ENCODE measurements at places on chromosomes 13 and 19.

- DNase-seq: no peak
Measured at GRCh38 chr13:91270031-91270430, 77.5 kb upstream of the MIR17HG start.

DNA sequence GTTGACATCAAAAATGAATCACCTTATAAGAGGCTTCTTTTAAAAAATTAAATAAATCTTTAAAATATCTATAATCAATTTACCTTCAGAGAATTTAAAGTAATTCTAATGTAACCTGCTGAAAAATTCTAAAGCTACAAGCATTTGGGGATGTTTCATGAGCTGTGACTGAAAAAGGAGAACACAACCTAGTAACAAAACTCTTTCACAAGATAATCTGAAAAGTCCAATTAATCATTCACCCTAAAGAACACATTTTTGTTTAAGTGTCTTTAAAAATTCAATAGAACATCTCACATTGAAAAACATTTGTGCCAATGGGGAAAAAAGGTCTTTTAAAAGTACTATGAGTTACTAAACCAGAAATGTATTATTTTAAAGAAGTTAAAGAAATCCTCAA is 22.8 kb downstream of the KLF12 start:
- DNase-seq: no peak

GRCh38 chr13:33125821-33126570 is 109.8 kb downstream of the KL start:
- DNase-seq: no peak

DNA sequence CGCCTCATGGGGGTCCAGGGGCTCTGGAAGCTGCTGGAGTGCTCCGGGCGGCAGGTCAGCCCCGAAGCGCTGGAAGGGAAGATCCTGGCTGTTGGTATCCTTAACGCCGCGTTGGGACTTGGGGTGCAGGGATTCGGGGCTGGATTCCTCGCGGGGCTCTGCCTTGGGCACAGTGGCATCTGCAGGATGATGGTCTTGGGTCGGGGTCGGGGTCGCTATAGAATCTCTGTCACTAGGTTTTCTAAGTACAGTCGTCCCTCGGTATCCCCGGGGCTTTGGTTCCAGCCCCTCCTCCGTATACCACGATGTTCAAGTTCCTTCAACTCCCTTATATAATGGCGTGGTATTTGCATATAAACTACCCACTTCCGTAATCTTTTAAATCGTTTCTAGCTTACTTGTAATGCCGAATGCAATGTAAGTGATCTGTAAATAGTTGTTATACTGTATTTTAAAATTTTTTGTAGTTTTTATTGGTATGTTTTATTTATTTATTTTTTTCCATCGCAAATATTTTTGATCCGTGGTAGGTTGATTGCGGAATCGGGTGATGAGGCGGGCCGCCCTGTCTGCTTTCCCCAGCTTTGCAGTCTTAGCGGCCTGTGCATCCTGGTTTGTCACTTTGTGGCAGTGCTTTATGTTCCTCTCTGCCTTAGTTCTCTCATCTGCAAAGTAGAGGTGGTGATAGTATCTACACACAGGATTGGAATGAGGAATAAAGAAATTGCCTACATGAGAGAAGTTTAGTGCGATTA is 606 bp downstream of the ERCC5 start:
- DNase-seq: peak; percentile 54

GRCh38 chr13:36068991-36069390 is 62.2 kb downstream of the DCLK1 start:
- DNase-seq: no peak

- no peak for DNase-seq
Measured at GRCh38 chr19:1629256-1629808, 23.1 kb downstream of the TCF3 start.

DNA sequence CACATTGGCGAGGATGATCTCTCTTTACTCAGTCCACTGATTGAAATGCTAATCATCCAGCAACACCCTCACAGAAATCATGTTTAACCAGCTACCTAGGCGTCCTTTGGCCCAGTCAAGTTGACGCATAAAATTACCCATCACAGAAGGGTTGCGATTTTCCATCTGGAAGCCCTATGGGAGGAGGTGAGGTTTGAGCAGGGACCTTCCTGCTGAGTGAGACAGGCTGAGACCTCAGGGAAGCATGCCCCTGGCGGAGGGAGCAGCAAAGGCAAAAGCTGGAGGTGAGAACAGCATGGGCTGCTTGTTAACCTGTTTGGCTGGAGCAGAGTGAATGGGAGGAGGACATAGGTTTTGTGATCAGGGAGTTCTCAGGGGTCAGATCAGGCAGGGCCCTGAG is 7.3 kb downstream of the TTC9B start:
- no peak for DNase-seq

DNA sequence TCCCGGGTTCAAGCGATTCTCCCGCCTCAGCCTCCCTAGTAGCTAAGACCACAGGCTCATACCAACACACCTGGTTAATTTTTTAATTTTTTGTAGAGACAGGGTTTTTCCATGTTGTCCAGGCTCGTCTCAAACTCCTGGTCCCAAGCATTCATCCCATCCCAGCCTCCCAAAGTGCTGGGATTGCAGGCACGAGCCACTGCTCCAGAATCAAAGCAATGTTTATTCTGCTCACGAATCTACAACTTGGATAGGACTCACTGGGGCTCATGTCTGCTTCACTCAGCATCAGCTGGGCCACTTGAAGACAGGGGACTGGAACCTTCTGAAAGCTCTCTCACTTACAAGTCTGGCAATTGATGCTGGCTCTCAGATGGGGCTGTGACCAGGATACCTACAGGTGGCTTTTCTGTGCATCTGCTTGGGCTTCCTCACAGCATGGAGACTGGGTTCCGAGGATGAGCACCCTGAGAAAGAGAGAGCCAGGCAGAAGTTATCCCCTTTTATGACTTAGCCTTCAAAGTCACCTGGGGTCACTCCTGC is 8.2 kb upstream of the ZNF792 start:
- DNase-seq: no peak

- DNase-seq: no peak
Measured at GRCh38 chr13:48038761-48039160, 1.2 kb downstream of the NUDT15 start.

- DNase-seq: peak; percentile 55
Measured at GRCh38 chr19:39032063-39032918, at the start of gene FBXO27. TSS of gene FBXO27 (minus strand) at chr19:39032549. CDS start at chr19:39032227, 322 bp downstream.

DNA sequence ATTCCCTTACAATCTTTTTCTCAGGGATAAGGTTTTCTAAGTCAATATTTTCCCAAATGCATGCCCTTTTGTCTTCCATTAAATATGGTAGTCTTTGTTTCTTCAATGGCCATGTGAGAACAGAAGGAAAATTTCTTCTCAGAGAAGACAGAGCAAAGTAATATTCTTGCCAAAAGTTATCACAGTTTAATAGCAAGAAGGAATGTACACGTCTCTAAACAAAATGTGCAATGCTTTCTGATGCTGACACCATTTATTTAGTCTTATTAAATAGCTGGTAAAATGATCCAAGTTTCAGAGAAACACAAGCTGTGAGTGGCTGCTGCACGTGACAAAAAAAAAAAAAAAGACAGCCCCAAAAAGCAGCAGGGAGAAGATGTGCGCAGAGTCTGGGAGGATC is 542.5 kb downstream of the GPC6 start:
- no peak for DNase-seq

DNA sequence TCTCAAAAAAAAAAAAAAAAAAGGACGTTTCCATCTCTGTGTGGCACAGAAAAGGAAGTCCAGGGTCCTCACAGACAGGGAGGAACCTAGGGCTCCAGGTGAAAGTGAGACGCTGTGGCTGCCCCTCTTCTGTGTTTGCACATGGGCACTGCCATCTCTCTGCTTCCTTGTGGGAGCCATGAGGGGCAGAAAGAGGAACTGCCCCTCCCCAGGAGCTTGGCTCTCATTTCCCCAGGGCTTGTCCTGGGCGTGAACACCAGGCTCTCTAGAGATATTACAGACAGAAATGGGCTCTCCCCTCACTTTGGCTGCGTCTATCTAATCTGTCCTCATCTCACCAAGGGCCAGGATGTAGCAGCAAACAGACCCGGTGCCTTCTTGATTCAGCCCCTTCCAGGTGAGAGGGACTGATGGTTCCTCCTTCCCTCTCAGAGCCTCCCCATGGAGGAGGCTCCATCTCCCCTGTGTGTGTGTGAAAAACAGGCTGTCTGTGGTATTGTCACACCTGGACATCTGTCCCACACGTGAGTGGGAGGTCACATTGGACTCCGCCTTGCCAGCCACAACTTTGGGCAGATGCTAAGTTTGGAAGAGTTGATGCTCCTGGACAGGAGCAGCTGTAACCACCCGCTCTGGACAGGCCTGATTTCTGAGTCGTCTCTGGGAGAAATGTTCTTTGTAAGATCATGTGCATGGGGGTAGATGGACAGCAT is 840 bp upstream of the LILRA4 start:
- DNase-seq: no peak

GRCh38 chr13:47033216-47033615 is 136.4 kb upstream of the HTR2A start:
- no peak for DNase-seq

DNA sequence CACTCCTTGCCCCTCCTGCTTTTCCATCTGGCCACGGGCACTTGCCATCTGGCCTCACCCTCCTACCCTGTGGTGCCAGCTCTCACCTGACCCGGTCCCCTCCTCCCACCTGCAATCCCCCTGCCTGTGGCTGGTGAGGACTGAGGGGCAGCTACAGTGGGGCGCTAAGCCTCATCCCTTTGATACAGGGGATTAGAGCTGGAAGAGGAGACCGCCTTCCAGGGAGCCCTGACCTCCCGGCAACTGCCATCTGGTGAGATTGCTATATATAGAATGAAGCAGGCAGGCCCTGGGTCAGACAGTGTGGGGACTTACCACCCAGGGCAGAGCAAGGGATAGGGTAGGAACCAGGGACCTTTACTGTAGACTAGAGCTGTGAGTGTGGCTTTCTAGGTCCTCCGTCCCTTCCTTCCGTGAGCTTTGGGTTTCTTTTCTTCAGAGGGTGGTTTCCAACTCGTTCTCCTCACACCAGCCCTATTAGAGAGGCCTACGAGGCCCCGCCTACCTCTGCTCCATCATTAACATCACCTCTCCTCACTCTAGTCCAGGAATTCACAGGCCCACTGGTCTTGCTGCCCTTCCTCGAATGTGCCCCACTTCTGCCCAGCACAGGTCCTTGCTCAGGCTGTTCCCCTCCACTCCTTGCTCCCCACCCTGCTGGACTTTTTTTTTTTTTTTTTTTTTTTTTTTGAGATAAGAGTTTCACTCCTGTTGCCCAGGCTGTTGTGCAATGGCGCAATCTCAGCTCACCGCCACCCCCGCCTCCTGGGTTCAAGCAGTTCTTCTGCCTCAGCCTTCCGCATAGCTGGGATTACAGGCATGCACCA is 7.7 kb downstream of the KASH5 start:
- peak; percentile 92 for DNase-seq

- no peak for DNase-seq
Measured at GRCh38 chr13:61672756-61673155, 257.1 kb upstream of the PCDH20 start.

DNA sequence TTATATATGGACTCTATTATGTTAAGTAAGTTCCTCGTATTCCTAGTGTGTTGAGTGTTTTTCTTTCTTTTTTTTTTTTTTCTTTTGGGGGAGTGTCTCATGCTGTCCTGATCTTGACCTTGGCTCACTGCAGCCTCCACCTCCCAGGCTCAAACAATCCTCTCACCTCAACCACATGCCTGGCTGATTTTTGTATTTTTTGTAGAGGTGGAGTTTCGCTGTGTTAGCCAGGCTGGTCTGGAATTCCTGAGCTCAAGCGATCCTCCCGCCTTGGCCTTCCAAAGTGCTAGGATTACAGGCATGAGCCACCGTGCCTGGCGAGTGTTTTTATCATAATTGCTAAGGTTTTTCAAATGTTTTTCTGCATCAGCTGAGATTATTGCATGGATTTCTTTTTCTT is 10.7 kb upstream of the ZNF480 start:
- DNase-seq: no peak

GRCh38 chr13:71644579-71644978 is 222.4 kb downstream of the DACH1 start:
- DNase-seq: no peak

All from WERI-Rb-1 (cell line).